ENCODE measurements at places on chromosomes 11 and 22.

- no peaks in the 10 kb centered on the region for H3K36me3 ChIP-seq
- H3K27ac ChIP-seq: peak within 1 kb of the TSS; percentile 100
- H3K4me3 ChIP-seq: peak within 1 kb of the TSS; percentile 98
- DNase-seq: peak; percentile 48
- H3K27me3 ChIP-seq: no peaks in the 10 kb centered on the region
Observed at GRCh38 chr11:33257160-33257896, at the start of gene HIPK3. Gene HIPK3, plus strand, starts transcription at chr11:33257381.

GRCh38 chr11:76589964-76590950 is 80.3 kb downstream of the LRRC32 start:
- DNase-seq: no peak
- no peak overlapping the region for H3K4me3 ChIP-seq
- no peaks in the 10 kb centered on the region for H3K36me3 ChIP-seq
- no peaks in the 10 kb centered on the region for H3K27me3 ChIP-seq
- peaks cover 9% of the 10 kb centered on the region for H3K4me1 ChIP-seq

- H3K4me3 ChIP-seq: no peak overlapping the region
- no peaks in the 10 kb centered on the region for H3K36me3 ChIP-seq
- no peaks in the 10 kb centered on the region for H3K27me3 ChIP-seq
Observed at GRCh38 chr11:83036701-83037100, 35.0 kb downstream of the RAB30 start.

DNA sequence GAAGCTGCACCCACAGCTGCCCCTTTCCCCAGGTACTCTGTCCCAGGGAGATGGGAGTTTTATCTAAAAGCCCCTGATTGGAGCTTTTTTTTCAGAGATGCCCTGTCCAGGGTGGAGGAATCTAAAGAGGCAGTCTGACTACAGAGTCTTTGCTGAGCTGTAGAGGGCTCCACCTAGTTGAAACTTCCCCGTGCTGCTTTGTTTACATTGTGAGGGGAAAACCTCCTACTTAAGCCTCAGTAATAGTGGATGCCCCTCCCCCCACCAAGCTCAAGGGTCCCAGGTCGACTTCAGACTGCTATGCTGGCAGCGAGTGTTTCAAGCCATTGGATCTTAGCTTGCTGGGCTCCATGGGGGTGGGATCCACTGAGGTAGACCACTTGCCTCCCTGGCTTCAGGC is 470.1 kb upstream of the LARGE1 start:
- DNase-seq: no peak
- no peaks in the 10 kb centered on the region for H3K4me1 ChIP-seq
- no peaks in the 10 kb centered on the region for H3K27me3 ChIP-seq

DNA sequence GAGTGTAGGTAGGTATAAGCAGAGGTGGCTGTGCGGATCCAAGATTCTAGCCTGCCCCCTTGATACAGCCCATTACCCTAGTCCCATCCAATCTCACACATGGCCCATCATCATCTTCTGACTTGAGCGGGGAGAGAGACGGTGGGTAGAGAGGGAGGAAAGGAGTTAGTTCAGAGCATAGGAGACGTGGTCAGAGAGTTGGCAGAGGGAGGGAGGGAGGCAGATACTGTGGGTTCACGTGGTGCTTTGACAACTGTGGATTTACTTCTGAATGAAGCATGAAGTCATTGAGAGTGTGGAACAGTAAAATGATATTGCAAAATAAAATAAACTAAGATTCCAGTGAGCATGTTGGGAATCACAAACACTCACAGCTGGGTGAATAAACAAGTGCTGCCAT is 31.4 kb upstream of the VPREB1 start:
- DNase-seq: no peak
- no peaks in the 10 kb centered on the region for H3K36me3 ChIP-seq
- no peak overlapping the region for H3K4me3 ChIP-seq

DNA sequence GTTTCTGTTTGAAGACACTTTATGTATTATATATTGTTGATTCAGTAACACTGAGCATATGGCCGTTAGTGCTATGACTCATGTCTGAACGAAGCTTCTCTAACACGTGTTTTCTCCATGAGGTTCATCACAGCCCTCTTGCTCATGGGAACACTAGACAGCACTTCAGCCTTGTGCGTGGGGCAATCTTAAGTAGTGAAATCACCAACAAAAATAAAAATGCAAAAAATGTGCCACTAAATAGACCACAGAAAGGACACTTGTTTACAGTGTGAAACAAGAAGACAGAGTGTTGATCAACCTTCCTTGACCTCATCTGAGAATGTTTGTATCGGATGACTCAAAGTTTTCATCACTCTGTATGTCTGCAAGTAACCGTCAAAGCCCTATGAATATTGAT is 94.5 kb downstream of the FDX1 start:
- no peaks in the 10 kb centered on the region for H3K27me3 ChIP-seq
- H3K4me3 ChIP-seq: no peak overlapping the region
- DNase-seq: no peak
- no peaks in the 10 kb centered on the region for H3K4me1 ChIP-seq
- no peak overlapping the region for H3K27ac ChIP-seq
- H3K36me3 ChIP-seq: no peaks in the 10 kb centered on the region

DNA sequence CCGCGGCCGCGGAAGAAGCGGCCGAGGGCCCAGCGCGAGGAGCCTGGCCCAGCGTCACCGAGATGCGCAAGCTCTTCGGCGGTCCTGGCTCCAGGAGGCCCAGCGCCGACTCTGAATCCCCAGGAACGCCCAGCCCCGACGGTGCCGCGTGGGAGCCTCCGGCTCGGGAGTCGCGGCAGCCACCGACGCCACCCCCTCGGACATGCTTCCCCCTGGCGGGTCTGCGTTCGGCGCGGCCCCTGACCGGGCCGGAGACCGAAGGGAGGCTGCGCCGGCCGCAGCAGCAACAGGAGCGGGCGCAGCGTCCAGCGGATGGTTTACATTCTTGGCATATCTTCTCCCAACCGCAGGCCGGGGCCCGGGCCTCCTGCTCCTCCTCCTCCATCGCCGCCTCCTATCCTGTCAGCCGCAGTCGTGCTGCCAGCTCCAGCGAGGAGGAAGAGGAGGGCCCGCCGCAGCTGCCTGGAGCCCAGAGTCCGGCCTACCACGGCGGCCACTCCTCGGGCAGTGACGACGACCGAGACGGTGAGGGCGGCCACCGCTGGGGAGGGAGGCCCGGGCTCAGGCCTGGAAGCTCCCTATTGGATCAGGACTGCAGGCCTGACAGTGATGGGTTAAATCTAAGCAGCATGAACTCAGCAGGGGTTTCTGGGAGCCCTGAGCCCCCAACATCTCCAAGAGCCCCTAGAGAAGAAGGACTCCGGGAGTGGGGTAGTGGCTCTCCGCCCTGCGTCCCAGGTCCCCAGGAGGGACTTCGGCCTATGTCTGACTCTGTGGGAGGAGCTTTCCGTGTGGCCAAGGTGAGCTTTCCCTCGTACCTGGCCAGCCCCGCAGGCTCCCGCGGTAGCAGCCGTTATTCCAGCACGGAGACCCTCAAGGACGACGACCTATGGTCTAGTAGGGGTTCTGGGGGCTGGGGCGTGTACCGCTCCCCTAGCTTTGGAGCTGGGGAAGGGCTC is 1.2 kb downstream of the ARHGEF17 start:
- peaks cover 38% of the 10 kb centered on the region for H3K4me1 ChIP-seq
- peaks cover 6% of the 10 kb centered on the region for H3K36me3 ChIP-seq
- H3K27me3 ChIP-seq: no peaks in the 10 kb centered on the region
- DNase-seq: peak; percentile 75
- H3K4me3 ChIP-seq: peak overlapping the region; percentile 81

GRCh38 chr11:5679811-5680210 is 5.1 kb downstream of the TRIM5 start:
- no peaks in the 10 kb centered on the region for H3K27me3 ChIP-seq
- peaks cover 14% of the 10 kb centered on the region for H3K36me3 ChIP-seq
- H3K4me1 ChIP-seq: no peaks in the 10 kb centered on the region
- no peak overlapping the region for H3K4me3 ChIP-seq

DNA sequence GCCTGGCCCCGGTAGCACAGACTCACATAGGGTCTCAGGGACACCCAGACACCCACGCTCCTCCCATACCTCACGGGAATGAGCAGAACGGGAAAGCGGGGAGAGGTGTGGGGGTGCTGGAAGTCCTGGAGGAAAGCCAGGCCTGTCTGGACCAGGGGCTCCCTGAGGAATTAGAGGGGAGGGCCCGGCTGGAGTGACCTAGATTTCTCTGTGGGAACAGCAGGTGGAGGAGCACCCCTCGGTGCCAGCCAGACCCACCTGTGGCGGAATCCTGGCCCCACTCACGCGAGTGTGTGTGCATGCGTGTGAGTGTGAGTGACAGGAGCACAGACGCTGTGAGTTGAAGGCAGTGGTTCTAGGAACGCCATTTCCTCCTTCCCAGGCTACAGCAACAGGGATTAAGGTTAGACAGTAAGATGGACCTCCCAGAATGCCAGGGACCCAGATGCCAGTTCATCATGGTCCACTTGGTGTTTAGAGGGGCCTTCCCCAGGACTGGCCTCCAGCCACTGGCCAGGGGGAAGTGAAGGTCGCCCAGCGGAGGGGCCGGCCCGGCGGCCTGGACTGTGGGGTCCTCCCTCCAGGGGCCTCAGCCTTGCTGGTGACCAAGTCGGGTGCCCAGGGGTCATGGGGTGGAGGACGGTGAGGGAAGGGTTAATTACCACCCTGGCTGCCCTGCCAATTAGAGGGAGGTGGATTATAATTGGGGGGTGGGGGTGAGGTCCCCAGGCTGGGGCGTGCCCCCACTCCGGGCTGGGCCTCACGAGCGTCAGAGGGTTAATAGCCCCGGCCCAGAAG is 1.0 kb downstream of the PKP3 start:
- DNase-seq: no peak
- no peak overlapping the region for H3K4me3 ChIP-seq
- H3K27ac ChIP-seq: no peak overlapping the region
- H3K36me3 ChIP-seq: no peaks in the 10 kb centered on the region

DNA sequence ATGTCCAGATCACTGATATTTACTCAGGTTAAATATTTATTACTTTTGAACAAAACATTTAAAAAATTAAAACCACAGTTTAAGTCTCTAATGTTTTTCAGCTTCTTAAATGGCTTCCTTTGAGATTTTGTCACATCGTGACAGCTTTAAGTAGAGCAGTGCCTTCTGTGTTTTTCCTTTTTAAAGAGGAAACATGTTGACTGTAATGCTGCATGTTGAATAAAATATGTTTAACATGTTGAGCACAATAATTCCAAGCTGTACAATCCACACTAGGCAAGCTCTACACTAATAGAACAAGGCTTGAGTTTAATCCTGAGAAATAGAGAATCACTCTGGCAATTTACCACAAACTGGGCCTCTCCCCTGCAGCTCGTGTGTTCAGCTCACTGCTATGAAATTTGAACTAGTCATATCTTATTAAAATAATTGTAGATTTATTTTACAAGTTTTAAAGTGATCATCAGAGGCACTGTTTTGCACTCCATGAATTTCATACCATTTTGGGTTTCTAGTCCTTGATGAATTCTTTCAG is 368.3 kb downstream of the SOX6 start:
- no peaks in the 10 kb centered on the region for H3K27me3 ChIP-seq
- H3K4me1 ChIP-seq: no peaks in the 10 kb centered on the region
- H3K36me3 ChIP-seq: no peaks in the 10 kb centered on the region
- no peak overlapping the region for H3K27ac ChIP-seq
- no peak for DNase-seq

GRCh38 chr11:95229199-95229992 is 1.6 kb downstream of the SESN3 start:
- DNase-seq: no peak
- H3K27ac ChIP-seq: peak overlapping the region; percentile 68
- no peaks in the 10 kb centered on the region for H3K36me3 ChIP-seq
- peak overlapping the region; percentile 97 for H3K4me3 ChIP-seq
- H3K27me3 ChIP-seq: no peaks in the 10 kb centered on the region

GRCh38 chr22:43202756-43203410 is 15.9 kb upstream of the TTLL12 start:
- no peak for DNase-seq
- H3K4me3 ChIP-seq: no peak overlapping the region

DNA sequence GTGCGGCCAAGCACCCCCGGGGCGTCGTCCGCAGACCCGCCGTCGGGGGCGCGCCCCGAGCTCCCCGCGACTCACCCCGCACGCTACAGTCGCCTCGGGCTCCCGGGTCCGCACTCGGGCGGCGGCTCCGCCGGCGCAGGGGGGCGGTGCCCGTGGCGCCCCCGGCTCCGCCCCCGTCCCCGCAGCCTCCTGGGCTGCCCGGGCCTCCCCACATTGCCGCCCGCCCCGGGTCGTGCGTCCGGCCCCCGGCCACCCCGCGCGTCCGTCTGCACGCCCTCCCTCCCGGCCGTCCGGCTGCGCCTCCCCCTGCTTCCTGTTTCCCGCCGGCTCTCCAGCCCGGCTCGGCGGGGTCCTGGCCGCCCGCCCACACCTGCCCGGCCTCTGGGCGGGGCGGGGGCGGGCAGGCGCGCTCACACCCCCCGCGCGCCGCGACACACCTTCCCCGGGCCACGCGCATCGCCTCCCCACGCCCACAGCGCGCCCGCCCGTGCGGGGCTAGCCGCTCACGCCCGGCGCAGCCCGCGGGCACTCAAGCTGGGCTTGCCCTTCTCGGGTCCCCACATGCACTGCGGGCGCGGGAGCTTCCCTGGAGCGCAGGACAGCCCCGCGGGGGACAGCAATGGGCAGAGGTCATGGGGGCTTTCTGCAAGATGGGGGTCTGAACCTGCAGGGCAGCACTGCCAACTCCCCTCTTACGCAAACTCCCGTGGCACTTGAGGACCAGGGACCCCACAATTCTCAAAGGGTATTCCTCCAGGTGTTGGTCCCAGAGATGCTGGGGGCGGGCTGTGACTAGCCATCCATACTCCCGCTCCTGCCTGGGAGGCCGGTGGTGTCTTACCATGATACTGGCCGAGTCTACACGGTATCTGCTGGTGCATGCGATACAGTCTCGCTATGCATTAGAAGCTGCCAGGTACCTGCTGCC is at the start of gene CARD10:
TSS of gene CARD10 (minus strand) at position 148 of the 928 bp plus-strand sequence. CDS start 215 bp downstream, outside the sequence.
- H3K27me3 ChIP-seq: no peaks in the 10 kb centered on the region
- H3K4me1 ChIP-seq: no peaks in the 10 kb centered on the region
- peak within 1 kb of the TSS; percentile 74 for H3K4me3 ChIP-seq

DNA sequence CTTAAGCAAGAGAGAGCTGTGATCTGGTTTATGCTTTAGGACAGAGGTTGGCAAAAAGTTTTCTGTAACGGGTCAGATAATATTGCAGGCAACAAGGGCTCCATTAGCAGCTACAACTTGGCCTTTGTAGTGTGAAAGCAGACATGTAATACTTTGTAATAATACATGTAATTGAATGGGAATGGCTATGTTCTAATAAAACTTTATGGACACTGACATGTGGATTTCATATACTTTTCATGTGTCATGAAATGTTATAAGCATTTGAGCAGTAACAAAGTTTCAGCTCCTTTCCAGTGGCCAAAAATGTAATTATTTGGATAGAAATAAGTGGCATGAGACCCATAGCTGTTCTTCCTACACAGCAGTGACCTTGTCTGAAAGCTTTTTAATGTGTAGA is 3.1 kb downstream of the DYNC2H1 start:
- DNase-seq: no peak
- H3K27ac ChIP-seq: no peak overlapping the region
- H3K36me3 ChIP-seq: no peaks in the 10 kb centered on the region
- H3K27me3 ChIP-seq: no peaks in the 10 kb centered on the region
- no peak overlapping the region for H3K4me3 ChIP-seq

- no peak for DNase-seq
- no peaks in the 10 kb centered on the region for H3K4me1 ChIP-seq
Observed at GRCh38 chr11:7353100-7353499, 101.4 kb downstream of the SYT9 start.

- H3K4me1 ChIP-seq: no peaks in the 10 kb centered on the region
- DNase-seq: no peak
Observed at GRCh38 chr11:10144954-10145353, 149.1 kb downstream of the SBF2 start.
